ENCODE measurements at places on chromosomes 7 and 10.

DNA sequence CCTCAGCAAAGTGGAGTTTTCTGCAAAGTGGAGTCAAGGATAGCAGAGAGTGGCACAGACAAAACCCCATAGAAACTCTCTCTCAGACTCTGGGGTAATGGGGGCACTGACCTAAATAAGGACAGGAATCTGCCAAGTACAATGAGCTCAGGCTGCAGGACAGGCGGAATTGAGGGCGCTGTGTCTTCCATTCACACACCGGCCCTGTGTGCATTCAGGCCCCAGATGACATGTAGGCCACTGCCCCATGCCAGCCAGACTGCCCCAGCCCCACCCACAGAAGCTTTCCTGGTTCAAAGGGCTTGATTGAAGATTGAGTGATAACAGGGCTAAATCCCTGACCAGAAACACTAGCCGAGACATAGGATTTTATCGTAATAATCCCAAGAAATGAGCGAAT is 52.7 kb downstream of the EEPD1 start:
- DNase-seq = no peak

- no peak for DNase-seq
These were observed 137.3 kb downstream of the SEMA3C start for GRCh38 chr7:80781561-80781979.

DNA sequence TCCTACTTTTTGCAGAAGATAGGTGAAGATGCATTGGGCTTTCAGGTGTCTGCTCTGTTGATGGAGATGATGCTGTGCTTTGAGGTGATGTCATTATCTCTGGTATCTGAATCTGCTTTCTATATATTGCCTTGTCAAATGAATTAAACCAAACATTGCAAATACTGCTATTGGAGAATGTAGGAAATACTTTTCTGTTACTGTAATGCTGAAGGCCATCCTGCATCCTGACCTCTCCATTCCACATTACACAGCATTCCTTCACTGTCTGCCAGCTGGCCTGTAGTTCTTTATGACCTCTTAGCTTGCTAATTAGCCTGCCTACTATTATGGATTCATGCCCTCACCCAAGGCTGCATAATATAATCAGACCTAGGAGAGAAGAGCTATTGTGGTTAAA is 73.2 kb downstream of the VCL start:
- DNase-seq = no peak

DNA sequence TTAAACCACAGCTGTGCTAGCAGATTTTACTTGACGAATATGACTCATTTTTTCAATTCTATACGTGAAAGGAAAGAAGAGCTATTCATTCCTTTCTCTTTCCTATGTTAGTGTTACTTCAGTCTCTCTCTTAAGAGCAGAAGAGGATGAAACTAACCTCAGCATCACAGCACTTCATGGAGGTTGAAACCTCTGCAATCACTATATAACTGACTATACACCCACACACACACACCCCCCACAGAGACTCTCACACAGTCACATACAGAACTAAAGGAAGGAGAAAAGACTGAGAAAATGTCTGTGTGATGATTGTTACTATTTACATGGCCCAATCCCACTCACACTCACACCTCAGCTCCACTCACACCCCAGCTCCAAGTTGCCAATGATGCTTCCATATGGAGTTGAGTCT is 104.2 kb downstream of the KIF20B start:
- no peak for DNase-seq

DNA sequence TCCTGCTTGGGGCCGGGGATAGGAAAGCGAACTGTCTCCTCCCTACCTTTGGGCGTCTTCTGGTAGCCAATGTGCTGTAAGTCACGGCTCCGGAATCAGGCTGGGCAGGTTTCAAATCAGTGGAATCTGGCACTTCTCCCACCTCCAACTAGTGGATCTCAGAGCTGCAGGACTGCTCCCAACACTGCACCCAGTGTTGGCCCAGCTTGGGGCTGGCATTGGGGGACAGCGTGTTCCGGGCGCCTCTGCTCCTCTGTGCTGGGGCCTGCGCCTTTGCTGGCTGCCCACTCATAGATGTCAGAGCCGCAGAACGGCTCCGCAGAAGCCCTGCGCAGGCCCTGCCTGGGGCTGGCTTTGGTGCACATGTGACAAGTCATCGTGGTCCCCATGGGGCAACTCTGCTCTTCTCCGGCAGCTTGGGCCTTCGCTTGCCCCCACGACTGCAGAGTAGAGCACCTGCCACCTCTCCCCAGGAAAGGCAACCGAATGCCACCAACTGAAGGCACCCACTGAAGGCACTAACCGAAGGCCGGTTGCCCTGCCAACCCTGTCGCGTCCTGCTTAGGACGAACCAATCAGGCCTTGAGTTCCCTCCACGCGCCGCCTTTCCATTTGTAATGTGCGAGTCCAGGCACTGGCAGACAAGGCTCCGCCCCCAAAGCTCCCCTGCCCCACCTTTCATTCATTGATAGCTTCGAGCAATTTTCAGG is 85.5 kb upstream of the ABI1 start:
- no peak for DNase-seq

GRCh38 chr7:99272476-99273045 is at the start of gene MYH16:
TSS of gene MYH16 (plus strand) at chr7:99272839.
- DNase-seq = no peak

DNA sequence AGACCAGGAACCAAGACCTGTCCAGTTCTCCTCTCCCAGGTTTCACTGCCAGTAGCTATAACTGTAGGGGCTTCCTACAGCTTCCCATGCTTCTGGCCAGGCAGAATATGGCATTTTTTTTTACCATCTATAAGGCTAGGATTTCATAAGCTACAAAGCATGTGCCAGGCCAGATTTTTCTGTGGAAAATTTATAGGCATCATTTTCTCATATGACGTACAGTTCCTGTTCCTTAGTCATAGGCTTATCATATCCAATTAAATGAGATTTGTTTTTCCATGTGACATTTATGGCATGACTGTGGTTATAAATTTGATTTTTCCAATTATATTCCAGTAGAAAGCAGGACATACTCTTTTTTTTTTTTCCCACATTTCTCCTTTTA is 208.6 kb upstream of the NPY start:
- no peak for DNase-seq

GRCh38 chr7:135560631-135561030 is 2.9 kb downstream of the NUP205 start:
- DNase-seq = peak; percentile 7

GRCh38 chr10:112307358-112308124 is 24.3 kb downstream of the TECTB start:
- DNase-seq = peak; percentile 59

GRCh38 chr10:29637537-29637936 is 2.8 kb upstream of the SVIL start:
- no peak for DNase-seq

DNA sequence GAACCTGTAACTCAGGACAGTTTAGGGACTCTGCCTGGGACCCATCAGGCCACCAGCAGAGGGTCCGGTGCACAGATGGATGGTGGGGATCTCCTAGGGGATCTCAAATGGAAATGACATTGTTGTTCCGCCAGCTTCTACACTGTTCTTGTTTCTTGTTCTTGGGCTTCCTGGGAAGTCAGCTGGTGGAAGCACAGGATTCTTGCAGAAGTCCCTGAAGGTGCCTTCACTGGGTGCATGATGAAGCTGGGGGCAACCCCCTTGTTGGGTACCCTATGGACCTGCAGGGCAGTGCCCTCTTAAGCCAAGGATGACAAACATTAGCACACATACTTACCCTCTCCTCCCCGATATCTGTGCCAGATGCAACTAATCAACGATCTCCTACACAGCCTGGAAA is 18.6 kb downstream of the SFTPD start:
- no peak for DNase-seq

- no peak for DNase-seq
These were observed 116.6 kb downstream of the RAB18 start for GRCh38 chr10:27620430-27621397.

DNA sequence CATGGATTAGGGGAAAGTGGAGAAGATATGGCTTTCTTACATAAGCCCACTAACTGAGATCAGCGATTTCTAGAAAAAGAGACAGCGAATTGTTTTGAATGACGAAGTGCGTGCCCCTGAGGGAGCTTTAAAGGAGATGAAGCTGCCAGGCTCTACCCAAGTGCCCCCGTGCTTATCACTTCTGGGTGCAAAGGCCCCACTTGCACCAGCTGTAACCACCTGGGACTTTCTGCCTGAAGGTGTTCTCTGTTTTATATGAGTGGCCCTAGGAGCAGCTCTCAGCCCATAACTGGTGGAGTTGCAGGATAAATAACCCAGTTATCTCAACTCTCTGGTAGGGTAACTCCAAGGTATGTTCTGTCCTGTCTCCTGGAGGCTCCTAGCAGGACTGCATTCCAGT is 20.4 kb upstream of the CARD11 start:
- no peak for DNase-seq

GRCh38 chr10:132988988-132989387 is 46.6 kb upstream of the CFAP46 start:
- no peak for DNase-seq

DNA sequence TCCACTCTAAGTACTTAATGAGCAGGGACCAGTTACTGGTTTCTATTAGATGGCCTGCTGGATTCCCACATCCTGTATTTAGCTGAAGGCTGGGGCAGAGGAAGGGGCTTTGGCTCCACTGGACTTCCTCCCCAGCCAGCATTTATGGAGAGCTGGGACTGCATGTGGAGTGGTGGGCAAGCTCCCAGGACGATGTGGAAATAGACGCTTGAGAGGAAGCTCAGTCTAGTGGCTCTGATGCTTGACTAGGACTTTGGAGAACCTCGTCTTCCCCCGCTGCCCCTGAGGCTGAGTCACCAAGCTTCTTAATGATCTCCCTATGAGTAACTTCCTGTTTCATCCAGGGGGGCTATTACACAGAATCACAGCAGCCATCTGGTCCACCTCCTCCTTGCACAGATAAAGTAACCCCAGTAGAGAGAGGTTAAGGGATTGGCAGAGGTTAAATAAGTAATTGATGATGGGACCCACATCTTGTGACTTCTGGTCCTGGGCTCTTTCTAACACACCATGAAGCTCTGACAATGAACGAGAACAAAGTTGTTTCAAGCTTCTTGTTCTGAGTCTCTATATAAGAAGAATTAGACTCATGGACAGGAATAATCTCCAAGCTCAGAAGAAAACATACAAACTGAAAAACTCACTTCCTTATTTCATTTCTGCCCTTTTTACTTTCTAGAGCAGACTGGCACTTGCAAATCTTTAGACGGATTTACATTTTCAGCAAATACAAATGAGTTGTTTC is 126.2 kb downstream of the PRPF18 start:
- peak; percentile 11 for DNase-seq
